ENCODE measurements at places on chromosomes 3 and 15.
A peak's percentile ranks its signal among the peaks of the same experiment; 100 is the strongest.

GRCh38 chr3:26307192-26307591, 315.4 kb upstream of the LRRC3B start:
- DNase-seq, result no peak

DNA sequence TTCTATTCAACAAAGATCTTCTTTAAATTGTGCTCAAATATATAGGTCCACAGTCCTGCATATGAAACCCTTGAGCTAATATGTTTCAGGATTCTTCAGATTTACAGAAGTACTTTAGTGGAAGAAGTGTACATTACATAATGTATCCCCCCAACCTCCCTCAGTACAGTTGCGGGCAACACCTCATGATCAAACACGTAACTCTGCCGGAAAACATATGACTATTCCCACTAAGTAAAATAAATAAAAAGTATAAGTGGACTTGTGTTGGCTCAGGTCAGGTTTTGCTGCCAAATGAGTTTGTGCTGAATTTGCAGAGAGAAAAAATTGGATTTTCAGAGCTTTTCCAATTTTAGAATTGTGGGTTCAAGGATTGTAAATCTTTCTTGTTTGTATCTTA, 267.6 kb upstream of the MDFIC2 start:
- no peak for DNase-seq

- no peak for DNase-seq
These were observed 36.7 kb downstream of the HMG20A start for GRCh38 chr15:77457191-77457904.

DNA sequence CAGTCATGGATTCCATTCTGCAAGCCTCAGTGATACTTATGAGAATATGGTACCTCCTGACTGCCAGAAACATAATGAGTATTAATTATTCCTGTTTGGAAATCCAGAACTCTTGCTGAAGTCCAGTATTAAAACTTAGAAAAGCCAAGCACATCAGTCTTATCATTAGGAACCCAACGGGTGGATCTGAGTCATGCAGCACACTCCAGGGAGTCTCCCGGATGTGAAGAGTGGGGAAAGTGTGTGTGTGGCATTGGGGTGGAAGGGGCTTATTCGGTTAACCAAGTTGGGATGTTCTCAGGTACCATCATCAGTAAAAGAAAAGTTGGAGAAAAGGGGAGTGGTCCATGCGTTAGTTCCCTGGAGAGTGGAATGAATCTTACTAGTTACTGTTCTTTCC, 181.1 kb downstream of the PLCL2 start:
- DNase-seq, result no peak

- DNase-seq, result no peak
These were observed 12.0 kb downstream of the STARD5 start for GRCh38 chr15:81311752-81312464.

DNA sequence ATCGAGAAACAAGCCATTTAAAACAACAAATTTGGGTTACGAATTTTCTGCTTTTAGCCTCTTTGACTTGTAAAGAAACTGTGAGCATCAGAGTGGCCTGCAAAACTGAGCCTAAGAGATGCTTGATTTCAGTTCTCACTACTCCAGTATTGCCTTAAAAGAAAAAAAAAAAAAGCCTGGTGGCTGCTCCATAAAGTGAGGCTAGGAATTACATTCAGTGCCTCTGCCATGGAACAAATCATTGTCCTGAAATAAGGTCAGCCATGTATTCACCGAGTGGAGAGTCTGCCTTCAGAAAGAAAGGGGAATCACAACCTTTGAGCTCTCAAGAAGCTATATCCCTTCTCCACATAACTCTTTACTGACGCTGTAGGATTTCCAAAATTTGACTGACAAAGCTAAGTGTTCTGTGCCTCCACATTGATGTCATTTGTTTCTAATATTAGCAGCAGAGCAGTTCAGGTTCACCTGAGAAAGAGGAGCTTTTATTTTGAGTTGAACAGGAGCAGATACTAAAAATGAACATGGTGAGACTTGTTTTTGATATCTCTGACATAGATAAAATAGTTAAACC, 137.3 kb downstream of the SSR3 start:
- DNase-seq, result no peak

- DNase-seq, result no peak
These were observed 316.2 kb upstream of the CTDSPL start for GRCh38 chr3:37545479-37545878.

GRCh38 chr3:82676356-82677026, 915.0 kb upstream of the GBE1 start:
- no peak for DNase-seq

DNA sequence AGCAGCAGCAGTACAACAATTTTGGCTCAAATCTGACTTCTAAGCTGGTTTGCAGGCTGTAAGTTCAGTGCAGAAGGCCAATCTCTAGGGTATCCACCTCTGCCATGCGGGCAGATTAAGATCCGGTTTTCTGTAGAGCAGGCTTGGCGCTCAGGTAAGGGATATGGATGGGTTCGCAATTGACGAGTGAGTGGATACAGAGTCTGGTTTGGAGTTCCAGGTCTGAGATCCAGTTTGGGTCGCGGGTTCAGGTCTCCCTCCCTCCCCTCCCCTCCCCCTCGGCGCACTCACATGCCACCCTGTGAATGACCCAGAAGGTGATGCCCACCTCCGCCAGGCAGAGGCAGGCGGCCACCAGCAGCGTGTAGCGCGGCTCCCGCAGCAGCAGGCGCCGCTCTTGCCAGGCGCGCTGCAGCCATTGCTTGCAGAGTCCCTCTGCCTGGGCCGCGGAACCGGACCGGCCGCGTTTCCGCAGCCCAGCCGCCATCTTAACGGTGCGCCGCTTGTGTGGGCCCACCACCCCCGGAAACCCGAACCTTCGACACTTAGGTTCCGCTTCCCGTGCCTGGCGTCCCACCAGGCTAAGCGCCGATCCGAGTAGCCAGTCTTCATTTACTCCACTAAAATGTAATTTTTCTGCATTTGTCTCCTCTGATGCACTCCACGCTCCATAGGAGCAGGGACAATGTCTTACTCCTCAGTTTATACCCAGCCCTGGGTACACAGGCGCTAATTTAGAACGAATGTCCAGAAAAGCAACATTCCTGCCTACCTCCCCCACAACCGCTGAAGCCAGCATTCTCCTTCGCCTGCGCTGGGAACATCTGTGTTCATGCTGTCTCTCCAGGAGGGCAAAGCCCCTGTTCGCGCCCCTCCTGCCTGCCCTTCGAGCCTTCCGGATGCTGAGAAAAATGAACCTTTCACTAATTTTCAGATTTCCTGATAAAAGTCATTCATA, at the start of gene ALG3:
Gene ALG3, minus strand, starts transcription at position 509 of the 958 bp plus-strand sequence. Its CDS starts 22 bp downstream, at position 487.
- DNase-seq, result peak; percentile 80
